ENCODE measurements at places on chromosomes 4 and X. TPM values are rescaled to one million over a fixed set of nuclear protein-coding genes. Genes with fewer than 3 reads are reported as not detected.

CRMP1 gene
- 5.7 TPM for total RNA-seq

EMCN gene
- total RNA-seq, result 10.4 TPM

ZGRF1 gene
- total RNA-seq, result 13.0 TPM

PDLIM3 gene
- 415 TPM for total RNA-seq

HERC5 gene
- total RNA-seq, result 5.7 TPM

NSUN7 gene
- total RNA-seq, result 2.6 TPM

RHOXF1 gene
- not detected for total RNA-seq

TMEM156 gene
- under 0.01 TPM for total RNA-seq
